Stimulated activated CD4-positive, alpha-beta T cell treated with anti-CD3 and anti-CD28 coated beads, Interleukin-15, amount 100 ng/mL, for 1 hour (primary cell): ENCODE measurements at places on chromosomes 13 and 19.

GRCh38 chr19:16518483-16519229 is 22.5 kb downstream of the C19orf44 start:
- no peak for DNase-seq

GRCh38 chr13:85436029-85436428 is 363.2 kb downstream of the SLITRK6 start:
- no peak for DNase-seq

DNA sequence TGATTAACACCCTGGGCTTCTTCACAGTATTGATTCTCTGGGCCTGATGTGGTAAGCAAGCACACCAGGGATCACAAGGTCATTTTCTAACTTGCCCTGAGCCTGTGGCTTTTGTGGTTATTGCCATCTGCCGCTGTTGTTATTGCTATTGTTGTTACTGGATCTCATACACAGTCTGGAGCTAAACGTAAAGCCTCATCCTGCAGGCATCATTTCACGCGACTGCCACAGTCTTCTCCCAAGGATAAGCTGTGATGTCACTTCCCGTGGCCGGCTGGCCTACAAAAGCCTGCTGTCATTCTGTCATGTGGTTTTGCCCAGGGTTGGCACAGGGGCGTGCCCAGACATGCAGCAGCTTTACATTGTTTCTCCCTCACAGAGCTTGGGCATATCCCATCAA is 154.0 kb upstream of the GPR12 start:
- no peak for DNase-seq

- no peak for DNase-seq
These were observed 63.8 kb downstream of the SHISA2 start for GRCh38 chr13:25987987-25988386.

GRCh38 chr13:44363631-44364344 is 9.8 kb upstream of the SERP2 start:
- DNase-seq, result no peak

DNA sequence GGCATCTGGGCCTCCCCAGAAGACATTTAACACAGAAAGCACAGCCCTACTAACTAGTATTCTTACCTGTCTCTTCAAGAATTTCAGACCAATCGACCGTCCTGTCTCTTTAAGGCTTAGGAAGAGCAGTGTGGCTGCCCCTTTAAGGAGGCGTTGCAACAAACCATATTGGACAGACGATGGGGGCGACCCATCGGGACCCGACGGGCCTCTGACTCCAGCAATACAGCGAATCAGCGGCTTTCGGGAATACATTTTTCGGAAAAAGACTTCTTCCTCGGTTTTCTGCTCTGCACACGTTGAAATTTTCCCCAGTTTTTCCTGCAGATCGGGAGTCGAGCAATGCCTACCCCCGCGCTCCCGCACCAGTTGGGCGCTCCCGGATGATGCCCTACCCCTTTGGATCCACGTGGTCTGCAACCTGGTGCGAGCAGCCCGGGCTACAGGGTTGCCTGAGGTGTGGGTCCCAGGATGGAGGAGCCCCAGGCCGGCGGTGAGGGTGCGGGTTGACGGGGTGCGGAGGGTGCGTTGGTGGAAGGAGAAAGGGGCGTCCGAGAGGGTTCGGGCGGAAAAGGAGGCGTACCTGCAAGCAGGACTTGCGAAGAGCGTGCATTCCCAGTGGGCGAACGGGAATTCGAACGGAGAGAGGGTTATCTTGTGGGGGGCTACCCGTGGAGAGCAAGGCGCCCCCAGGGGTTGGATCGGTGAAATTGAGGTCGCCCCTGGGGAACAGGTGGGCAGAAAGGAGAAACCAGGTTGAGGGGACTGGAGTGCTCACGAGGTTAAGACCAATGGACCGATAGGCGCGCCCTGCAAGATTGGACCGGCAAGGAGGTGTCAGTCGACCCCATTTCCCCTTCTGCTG is at the start of gene POLR1G:
Gene POLR1G, plus strand, starts transcription at position 419 of the 865 bp plus-strand sequence. Its CDS starts 53 bp downstream, at position 472.
- DNase-seq, result peak; percentile 62

GRCh38 chr13:48879432-48879831 is 96.3 kb upstream of the FNDC3A start:
- DNase-seq, result no peak

DNA sequence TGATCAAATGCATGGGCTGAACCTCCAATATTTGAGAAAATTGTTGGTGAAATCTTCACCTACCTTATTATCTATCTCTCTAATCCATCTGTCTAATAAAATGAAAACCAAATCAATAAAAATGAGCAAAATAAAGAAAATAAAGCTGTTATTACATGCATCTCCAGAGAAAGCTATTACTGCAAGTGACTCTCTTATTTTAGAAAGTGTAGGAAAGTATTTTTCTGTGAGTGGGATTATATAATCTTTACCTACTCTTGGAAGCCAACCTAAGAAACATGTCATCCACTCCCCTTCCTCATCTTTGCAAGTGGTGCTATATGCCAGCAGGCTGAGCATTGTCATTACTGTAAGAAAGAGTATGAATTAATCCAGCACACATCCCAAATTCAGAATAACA is 191.5 kb upstream of the RFC3 start:
- DNase-seq, result no peak

GRCh38 chr19:6811906-6812305 is 39.4 kb downstream of the VAV1 start:
- DNase-seq, result no peak

GRCh38 chr19:51680474-51680873 is 12.7 kb upstream of the SPACA6 start:
- no peak for DNase-seq

GRCh38 chr19:38015761-38016160 is 108.8 kb downstream of the SIPA1L3 start:
- no peak for DNase-seq

- no peak for DNase-seq
These were observed 17.2 kb downstream of the BLOC1S3 start for GRCh38 chr19:45195764-45196163.

- DNase-seq, result no peak
These were observed 238.9 kb downstream of the TSHZ3 start for GRCh38 chr19:31110336-31110735.

GRCh38 chr19:5494773-5495172 is 39.6 kb downstream of the ZNRF4 start:
- DNase-seq, result no peak

DNA sequence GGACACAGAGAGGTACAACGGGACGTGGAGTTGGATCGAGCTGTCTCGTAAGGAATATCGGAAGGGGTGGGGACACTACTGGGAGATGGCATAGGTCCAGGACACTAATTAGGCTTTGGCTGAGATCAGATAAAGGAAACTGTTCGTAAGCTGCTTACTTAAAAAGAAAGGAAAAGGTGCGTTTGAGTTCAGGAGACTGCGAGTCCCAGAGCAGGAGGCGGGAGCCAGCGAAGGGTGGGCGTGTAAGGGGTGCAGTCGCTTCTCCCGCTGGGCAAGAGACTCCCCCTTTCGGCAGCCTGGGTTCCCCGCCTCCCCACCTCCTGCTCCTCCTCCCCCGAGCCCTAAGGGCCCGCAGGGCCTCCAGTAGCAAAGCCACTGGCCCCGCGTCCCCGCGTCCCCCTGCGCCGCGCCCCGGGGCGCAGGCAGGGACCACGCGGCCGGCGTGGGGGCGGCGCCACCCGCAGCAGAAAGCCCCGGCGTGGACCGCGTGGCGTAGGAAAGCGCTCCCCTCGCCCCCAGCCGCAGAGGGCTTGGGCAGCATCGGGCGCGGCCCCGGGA is 547 bp downstream of the ABCC4 start:
- peak; percentile 31 for DNase-seq
